ENCODE measurements at places on chromosomes 2 and 18.
A peak's percentile ranks its signal among the peaks of the same experiment; 100 is the strongest.

DNA sequence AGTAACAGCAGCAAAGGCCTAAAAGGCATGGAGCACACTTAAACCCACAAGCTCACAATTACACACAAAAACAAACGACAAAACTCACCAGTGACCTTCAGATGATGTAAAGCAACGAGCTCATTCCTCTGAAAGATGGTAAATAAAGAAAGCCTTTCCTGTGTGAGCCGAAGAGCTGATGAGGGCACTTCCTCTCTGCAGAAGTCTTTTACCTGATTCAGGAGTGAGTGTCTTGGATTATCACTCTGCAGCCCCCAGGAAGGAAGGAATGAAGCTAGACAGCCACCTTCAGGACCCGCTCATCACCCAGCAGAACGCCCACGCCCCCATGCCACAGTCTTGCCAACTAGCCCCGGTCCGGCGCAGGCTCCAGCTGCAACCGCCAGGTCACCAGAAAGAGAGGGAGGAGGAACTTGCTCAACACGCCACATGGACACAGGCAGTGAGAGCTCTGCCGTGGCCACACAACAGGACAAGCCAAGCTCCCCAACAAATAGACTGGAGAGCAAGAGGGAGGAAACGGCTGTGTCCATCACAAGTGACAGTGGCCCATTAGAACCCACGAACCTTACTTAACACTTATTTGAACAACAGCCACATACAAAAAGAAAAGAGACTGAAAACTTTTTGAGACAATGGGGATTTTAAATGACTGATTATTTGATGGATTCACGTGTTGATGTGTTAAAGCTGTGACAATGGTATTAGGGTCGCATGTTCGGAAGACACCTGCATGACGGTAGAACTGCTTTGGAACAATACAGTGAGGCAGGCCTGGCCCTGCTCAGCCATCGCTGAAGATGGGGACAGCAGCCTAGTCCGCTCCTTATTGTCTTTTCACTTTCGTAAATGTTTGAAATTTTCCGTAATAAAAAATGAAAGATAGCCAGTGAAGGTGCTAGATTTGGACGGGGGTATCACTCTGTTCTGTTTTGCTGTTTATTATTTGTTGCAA lies 127.3 kb downstream of the HDAC4 start:
- DNase-seq, result no peak

DNA sequence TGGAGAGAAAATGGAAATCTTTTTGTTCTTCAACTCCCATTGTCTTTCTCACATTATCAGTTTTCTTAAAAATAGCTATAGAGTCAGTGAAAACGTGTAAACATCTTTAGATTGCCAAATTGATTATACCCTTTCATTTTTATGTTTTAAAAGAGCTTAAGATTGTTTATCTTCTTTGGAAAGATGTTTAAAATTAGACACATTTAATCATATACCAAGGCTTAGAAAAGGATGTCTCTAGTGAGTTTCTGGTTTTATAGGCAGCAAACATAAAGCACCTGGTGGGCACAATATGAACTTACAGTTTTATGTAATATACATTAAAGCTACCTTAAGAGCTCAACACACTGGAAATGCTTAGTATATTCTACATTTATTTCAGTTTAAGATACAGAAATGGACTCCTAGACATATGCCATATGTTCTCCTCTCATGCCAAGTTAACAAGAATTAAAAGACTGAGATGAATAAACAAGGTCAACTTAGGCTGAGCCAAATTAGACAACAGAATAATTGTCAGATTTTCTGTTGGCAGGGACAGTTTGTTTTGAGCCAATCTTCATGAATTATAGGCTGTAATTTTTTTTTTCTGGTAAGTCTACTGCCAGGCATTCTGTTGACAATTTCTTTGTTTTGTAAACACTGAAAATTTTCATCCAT lies 112.7 kb downstream of the OTX1 start:
- DNase-seq, result peak; percentile 1

DNA sequence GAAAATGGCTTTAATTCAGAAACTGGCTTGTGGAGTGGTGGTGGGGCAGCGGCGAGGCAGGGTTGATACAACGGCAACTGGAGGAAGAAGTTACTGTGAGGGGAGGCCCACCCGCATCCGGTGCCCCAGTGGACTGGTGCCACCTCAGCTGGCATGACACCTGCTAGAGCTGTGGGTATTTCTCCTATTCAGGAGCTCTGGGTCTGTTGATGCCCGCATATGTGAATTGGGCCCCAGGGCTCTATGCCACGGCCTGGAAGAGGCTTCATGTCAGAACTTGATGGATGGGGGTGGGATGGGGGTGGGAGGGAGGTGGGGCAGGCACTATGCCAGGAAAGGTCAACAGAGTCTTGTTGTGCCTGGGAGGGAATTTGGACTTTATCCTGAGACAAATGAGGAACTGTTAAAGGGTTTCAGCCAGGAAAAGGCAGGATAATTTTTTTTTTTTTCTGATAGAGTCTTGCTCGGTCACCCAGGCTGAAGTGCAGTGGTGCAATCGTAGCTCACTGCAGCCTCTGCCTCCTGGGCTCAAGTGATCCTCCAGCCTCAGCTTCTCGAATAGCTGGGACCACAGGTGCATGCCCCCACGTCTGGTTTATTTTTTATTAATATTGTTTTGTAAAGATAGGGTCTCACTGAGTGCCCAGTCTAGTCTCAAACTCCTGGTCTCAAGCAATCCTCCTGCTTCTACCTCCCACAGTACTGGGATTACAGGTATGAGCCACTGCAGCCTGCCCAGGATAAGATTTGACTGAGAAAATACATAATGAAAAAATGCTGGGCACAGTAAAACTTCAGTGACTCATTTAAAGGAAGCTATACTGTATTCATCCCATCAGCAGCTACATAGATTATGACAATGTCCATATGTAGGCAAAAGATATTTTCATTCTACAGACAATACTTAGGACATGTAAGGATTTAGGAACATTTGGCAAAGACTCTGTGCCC lies 52.6 kb downstream of the SH2D6 start:
- DNase-seq, result peak; percentile 48

DNA sequence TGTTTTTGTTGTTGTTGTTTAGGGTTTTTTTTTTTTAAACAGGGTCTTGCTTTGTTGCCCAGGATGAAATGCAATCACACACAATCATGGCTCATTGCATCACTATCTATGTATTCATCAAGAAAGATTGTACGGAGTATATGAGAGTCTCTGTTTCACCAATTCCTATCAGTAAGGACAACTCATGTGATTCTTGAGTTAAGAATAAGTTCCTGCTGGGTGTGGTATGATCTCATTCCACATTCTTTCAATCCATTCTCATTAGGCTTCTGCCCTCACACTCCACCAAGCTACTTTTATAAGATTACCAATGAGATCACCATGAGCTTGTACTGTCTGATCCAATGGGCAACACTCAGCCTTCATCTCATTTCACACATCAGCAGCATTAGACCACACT lies 9.1 kb upstream of the AP1S3 start:
- no peak for DNase-seq

DNA sequence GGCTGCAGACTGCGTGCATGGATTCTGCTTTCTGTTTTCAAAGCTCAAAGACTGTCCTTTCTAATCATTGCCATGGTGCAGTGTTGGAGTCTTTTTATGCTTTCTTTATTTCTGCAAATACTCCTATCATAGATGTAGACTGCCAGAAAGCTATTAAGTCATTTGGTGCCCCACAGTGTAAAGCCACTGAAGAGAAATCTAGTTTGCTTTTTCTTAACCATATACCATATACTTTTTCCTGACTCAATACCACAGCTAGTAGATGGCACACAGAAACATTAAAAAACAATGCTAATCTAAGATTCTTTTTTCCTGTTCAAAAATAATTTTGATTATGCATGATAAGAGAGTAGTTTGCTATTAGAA lies 109.9 kb upstream of the RAB27B start:
- DNase-seq, result no peak

GRCh38 chr2:47016172-47016913 lies 100.7 kb upstream of the MCFD2 start:
- peak; percentile 79 for DNase-seq

DNA sequence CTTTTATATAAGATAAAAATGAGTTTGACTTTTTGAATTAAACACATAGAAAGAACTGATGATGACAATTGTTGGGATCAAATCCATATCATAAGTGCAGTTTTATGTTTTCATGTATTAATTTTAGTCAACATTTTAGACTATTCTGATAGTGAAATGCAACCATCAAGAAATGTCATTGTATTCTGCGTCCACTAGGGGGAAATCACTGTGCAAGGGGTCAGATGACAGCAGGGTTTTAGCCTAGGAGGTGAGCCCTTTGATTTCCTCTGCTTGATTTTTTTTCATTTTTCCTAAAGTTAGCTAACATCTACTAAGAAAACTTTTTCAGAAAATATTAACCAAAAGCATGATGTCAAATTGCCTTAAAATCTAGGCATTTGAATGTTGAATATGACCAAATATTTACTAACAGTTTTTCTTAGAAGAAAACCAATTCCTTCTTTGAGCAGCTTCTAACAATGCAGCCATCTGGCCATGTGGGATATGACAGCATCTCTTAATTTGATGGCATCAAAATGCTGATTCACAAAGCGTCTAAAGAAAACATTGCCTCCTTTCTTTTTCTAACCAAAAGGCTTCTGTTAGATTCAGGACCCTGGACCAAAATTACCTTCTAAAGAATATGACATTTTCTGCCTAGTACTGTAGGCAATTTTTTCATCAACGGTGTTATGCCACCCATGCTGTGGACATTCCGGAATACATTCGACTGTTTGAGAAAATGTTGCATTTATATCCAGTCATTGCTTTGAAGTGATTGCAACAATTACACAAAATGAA lies 141.5 kb downstream of the SPHKAP start:
- peak; percentile 44 for DNase-seq

- DNase-seq, result peak; percentile 62
These were observed 86.6 kb downstream of the ASB1 start for GRCh38 chr2:238513346-238513745.

- no peak for DNase-seq
These were observed 35.1 kb downstream of the MRPL30 start for GRCh38 chr2:99216096-99216495.

DNA sequence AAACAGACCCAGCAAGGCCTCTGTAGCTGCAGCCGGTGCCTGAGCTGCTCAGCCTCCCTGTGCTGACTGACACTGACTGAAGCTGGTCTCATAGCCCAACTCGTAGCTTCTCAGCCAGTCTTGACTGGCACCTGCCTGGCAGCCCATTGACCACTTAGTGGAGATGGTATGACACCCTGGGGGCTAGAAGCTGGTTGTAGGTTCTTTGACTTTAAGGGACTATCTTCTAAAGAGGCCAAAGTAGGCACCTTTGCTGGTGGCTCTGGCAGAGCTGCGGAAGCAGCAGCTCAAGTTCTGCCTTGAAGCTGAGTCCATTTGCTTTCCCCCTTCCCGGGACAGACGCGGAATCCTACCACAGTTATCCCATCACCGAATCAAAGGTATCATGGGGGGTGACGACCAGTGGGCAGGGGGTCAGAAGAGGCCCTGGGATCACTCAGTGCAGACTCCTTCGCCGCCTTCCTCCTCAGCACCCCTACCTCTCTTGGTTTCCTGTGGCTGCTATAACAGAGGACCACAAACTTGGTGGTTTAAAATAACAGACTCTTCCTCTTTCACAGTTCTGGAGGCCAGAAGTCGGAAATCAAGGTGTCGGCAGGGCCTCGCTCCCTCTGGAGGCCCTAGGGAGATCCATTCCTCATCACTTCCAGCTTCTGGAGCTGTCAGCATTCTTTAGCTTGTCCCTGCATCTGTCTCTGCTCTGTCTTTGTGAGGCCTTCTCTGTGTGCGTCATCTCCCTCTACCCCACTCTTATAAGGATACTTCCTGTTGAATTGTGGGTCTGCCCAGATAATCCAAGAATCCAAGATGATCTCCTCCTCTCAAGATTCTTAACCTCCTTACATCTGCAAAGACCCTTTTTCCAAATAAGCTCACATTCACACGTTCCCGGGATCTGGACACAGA lies 13.7 kb upstream of the FOSL2 start:
- DNase-seq, result peak; percentile 64
